Hematopoietic multipotent progenitor cell treated with erythropoietin and hydrocortisone succinate and interleukin-3 and kit ligand, for 17 days (in vitro differentiated cells): ENCODE measurements at places on chromosomes 1 and 21.
A peak's percentile ranks its signal among the peaks of the same experiment; 100 is the strongest.

DNA sequence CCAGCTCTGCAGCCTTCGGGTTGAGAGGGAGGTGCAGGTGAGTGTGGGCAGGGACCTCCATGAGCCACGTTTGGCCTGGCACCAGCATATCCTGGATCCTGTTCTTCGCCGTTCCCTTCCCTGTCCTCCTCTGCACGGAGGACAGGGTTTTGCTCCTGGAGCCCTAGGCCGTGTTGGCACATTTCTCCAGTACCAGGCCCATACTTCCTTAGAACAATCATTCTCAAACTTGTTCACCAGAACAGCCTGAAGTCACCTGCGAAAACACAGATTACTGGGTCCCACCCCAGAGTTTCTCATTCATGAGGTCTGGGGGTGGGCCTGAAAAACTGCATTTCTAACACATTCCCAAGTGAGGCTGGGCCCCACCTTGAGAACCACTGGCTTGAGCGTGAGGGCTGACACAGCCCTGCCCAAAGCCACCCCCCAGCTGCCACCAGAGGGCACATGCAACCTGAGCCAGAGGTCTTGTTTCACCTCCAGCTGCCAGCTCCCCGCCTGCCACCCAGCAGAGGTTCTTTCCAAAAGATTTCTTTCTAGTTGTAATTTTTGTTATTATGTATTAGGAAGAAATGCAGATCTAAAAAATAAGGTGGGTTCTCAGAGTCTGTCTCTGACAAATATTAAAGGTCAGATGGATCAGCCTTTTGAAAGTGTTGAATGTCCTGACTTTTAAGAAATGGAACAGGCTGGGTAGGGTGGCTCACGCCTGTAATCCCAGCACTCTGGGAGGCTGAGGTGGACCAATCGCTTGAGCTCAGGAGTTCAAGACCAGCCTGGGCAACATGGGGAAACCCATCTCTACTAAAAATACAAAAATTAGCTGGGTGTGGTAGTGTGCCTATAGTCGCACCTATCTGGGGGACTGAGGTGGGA is 39.6 kb upstream of the LDLRAP1 start:
- peak; percentile 43 for DNase-seq

DNA sequence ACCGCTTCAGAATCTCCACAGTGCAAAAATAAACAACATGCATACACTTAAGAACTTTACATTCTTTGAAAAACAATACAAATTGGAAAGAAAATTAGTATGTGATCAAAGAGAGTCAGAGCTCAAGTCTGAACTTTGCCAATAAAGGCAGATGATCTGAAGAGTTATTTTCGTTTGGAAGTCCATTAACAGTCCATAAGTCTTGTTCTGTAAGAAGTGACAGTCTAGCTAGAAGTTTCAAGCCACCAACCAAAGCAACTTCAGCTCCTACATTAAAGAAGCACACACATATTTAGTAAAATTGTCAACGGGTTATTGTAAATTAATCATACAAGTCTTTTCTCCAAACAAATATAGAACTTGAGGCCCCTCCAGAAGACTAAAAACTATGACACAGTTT is 20.7 kb downstream of the ANGEL2 start:
- DNase-seq: no peak

- no peak for DNase-seq
These were observed 115.9 kb downstream of the OMA1 start for GRCh38 chr1:58430421-58431275.

DNA sequence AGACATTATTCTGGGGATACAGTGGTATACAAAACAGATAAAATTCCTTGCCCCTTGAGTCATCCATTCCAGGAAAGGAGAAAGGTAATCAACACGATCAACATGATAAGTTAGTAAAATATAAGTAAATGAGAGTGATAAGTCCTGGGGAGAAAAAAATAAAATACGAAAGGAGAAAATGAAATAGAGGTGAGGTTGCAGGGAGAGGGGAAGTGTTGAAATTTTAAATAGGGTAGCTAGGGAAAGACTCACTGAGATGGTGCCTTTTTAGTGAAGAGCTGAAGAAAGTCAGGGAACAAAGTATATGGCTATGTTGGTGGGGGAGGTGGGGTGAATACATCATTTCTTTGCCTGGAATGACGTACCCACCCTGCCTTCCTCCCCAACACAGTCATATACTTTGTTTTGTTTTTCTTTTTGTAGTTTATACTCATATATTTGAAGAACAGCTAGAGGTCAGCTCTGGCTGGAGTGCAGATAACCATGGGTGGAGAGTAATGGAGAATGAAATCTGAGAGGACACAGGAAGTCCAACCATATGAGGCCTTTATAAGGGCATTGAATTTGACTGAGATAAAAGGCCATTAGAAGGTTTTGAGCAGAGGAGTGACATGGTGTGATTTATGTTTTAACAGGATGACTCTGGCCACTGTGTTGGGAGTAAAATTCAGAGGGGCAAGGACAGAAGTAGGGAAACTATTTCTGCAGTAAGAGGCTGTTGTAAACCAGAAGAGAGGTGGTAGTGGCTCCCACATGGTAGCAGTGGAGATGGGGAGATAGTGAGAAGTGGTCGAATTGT is 54.8 kb downstream of the OSBPL9 start:
- no peak for DNase-seq

DNA sequence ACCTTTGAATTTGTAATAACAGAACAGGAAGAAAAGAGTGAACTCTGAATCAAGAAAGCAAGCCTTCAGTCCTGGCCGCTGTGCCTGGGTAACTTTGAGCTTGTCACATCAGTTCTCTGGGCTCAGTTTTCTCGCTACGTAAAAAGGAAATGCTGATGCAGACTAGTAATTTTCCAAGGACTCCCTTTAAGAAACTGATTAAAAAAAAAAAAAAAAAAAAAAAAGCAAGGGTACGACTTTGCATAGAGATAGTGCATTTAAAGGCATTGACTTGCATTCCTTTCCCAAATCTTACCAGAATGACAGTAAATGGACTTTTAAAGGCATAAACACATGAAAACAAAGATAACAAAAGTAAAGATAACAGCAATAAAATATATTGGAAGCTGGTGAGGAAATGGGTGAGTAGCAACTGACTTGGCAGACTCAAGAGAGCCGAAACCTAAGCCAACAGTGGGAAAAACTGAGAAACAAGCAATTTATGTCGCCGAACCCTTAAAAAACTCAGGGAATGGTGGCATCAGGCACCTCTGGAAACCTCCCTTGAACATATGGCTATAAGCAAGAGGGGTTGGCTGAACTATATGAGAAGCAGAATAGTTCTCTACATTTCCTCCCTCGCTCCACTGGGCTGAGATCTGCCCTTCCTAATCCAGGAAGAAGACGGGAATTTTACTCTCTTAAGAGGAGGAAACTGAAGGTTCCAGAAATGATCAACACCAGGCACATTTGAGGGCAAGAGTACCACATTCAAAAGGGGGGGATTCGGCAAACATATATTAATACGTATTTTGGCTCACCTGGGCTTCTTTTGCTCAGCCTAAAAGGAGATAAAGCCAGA is 189.2 kb downstream of the CDC7 start:
- no peak for DNase-seq

- DNase-seq: no peak
These were observed 16.2 kb downstream of the RHOU start for GRCh38 chr1:228751360-228752098.

DNA sequence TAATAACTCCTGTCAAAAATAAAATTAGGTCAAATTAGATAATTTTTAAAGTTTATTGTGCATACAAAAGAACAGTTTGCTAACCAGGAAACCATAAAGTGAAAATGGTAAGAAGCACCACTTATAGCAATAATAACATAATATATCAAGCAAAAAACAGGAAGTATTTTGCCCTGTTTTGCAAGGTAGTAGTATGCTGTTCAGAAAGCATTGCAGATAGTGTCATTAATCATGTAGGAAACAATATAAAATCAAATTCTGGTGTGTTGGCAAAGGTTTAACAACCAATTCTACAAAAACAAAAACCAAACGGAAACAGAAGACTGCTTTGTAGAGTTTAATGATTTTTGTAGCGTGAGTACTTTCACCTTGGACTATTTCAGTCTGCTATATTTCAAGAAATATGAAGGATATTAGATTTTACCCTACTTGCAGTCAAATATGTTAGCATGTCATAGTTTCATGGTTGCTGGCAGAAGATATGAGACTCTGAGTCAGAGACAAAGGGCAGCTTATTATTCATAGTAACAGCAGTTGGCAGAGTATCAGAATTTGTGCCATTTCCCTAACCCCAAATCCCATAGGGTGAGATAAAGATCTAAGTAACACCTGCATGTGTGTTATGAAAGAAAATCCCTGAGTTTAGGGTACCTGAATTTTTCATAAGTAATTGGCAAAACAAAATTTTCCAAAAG is 729.0 kb upstream of the BRINP3 start:
- DNase-seq: no peak

- DNase-seq: peak; percentile 15
These were observed 236.2 kb downstream of the NFIA start for GRCh38 chr1:61318319-61319125.

DNA sequence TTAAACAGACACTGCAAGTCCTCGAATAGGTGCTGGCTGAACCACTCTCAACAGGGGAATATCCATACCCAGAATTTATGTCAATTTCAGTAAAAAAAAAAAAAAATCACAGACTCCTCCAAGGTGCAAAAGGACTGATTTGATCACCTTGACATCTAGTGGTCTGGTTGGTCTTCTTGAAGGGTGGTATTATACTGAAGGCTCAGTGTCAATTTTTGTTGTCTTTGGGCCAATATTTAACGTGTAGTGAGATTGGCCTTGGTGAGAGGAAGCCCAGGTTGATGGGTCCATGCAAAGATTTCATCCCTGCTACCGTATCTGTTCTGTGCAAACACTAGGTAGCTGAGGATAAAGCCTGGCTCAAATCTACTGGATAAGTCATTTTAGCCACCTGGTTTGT is 4.0 kb upstream of the GBP5 start:
- no peak for DNase-seq

- DNase-seq: no peak
These were observed 64.8 kb downstream of the SLX9 start for GRCh38 chr21:45004481-45005247.

- peak; percentile 48 for DNase-seq
These were observed 15.3 kb downstream of the SYF2 start for GRCh38 chr1:25217015-25217414.

DNA sequence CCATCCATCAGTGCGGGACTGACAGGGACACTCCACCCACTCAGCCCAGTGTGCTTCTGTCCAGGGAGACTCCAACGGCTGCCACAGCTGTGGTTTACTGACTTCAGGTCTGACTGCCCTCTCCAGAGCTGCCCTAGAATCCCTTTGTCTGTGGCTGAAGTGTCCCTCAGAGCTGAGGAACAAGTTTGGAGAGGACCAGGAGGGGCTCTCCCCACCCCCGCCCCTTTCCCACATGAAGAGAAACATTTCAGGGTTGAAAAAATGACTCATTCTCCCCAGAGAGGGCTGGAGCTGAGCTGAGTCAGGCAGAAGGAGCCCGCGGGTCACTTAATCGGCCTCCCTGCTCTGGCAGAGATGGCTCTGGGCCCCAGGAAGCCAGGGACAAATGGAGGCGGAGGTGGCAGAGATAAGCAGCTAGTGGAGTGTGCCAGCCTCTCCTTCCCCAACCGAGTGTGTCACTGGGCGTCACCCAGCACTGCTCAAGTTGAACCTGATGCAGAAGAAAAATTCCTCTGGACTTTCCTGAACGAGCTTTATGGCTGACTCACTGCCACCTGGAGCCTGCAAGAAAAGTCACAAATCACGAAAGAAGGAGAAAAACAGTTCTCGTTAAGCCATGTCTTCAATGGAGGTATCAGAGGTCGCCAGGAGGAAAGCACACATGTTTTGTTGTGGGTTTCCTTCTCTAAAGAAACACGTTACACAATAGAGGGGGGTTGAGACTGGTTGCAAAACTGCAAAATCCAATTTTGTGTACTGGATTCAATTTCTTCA is 34.3 kb upstream of the ECE1 start:
- peak; percentile 82 for DNase-seq

DNA sequence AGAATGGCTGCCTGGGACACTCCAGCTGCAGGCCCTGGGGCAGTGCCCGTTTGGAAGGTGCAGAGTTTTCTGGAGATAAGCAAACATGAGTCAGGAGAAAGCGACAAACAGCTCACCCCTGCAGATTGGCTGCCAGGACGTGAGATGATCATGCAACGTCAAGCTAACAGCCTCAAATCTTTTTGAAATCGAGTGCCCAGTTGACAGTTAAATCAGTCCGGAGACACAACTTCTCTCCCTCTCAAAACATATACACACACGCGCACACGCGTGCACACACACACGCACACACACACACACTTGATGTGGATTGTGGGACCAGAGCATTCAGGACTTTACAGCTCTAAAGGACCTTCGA is 49.4 kb downstream of the TENT5C start:
- peak; percentile 93 for DNase-seq

GRCh38 chr1:87678266-87678665 is 349.6 kb downstream of the LMO4 start:
- DNase-seq: no peak

GRCh38 chr1:164562511-164562910 is 3.5 kb downstream of the PBX1 start:
- DNase-seq: no peak

DNA sequence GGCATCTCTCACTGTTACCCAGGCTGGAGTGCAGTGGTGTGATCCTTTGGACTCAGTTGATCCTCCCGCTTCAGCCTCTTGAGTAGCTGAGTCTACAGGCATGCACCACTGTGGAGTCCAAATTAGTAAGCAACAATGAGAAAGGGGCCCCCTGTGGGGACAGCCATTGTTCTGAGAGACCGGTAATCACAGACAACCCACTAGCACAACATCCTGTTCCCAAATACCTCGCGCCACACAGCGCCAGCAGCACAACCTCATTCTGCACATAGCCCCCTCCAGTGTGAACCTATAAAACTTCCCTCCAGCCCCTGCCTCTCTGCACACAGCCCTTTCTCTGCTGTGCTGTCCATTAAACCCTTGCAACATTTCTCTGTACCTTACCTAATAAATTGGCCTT is 226.4 kb downstream of the DYRK1A start:
- DNase-seq: no peak

- no peak for DNase-seq
These were observed 36.8 kb upstream of the KIF1B start for GRCh38 chr1:10173582-10173981.

DNA sequence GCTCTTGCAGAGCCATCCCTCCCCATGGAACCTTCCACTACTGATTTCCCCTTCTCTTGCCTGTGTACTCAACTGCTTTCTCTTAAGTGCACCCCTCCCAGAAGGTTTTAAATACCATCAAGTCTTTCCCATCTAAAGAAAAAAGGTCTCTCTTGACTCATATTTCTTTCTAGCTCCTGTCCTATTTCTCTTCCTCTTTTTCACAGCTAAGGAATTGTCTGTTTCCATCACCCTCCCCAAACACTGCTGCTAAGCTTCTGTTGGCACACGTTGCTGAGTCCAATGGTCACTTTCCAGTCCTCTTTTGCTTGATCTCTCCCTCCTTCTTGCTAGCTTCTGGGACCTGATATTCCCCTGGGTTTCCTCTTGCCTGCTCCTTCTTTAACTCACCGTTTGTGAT is 13.3 kb upstream of the GNL2 start:
- DNase-seq: no peak

DNA sequence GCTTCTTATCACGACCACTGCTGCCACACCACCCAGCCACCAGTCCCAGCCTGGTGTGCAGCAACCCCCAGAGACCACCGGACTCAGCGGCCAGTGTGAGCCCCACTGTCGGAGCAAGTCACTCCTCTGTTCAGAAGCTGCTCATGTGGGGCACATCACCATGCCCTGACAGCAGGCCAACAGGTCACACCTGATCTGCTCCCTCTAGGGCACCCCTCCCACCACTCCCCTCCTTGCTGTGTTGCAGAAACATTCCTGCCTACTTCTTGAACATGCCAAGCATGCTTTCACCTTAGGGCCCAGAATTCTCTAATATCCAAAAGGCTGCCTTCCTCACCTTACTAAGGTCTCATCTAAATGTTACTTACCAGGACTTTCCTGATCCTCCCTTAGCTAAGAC is 146.5 kb downstream of the SLC45A1 start:
- no peak for DNase-seq

- no peak for DNase-seq
These were observed 61.0 kb upstream of the SPATA6 start for GRCh38 chr1:48532976-48533375.
